ENCODE measurements at places on chromosomes 1 and 21.
A peak's percentile ranks its signal among the peaks of the same experiment; 100 is the strongest.

GRCh38 chr1:34870395-34870794, 10.8 kb upstream of the SMIM12 start:
- no peak for DNase-seq

- no peak for DNase-seq
These were observed 63.1 kb upstream of the GPR88 start for GRCh38 chr1:100474834-100475233.

DNA sequence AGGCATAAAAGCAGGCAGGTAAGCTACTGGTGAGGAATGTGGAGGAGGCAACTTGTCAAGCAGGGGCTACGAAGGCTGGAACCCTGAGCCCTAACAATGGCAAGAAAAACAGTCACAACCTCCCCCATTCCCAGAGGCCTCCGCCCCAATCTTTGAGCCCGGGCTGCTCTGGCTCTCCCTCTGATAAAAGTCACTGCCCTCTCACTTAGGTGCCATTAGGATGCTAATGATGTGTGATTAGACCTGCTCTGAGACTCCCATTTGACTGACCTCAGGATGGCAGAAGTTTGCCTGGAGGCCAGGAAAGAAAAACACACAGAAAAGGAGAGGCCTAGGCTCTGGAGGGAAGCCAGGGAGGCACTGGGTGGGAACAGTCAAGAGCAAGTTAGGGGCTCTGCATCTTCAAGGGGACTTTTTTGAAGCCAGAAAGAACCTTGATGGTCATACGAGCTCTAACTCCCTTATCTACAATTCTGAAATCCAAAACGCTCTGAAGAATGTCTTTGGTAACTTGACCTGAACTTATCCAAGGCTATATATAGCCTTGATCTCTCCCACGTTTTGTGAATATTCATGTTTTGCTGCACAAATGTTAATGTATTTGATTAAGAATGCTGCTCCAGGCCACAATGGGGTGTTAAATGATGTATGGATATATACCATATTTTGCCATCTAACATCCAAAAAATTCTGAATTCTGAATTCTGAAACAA, 98.9 kb downstream of the TRABD2B start:
- no peak for DNase-seq

DNA sequence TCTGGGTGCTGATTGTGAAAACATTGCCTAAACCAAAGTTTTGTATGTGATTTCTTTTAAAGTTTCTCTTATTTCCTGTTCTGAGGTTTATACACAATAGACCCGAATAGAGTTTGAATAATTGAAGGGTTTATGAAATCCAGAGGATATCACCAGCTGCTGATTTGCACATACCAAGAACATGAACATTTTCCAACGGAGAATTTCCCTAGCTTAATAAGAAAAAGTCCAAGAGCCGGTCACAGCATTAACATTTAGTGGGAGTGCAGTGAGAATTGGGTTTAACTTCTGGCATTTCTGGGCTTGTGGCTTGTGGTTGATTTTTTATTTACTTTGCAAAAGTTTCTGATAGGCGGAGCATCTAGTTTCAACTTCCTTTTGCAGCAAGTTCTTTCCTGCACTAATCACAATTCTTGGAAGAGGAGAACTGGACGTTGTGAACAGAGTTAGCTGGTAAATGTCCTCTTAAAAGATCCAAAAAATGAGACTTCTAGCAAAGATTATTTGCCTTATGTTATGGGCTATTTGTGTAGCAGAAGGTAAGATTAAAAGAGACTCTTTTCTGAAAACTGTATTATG, at the start of gene CFH:
CFH (plus strand) TSS at position 407 of the 579 bp plus-strand sequence; CDS start at position 482, 75 bp downstream.
- DNase-seq, result peak; percentile 29

DNA sequence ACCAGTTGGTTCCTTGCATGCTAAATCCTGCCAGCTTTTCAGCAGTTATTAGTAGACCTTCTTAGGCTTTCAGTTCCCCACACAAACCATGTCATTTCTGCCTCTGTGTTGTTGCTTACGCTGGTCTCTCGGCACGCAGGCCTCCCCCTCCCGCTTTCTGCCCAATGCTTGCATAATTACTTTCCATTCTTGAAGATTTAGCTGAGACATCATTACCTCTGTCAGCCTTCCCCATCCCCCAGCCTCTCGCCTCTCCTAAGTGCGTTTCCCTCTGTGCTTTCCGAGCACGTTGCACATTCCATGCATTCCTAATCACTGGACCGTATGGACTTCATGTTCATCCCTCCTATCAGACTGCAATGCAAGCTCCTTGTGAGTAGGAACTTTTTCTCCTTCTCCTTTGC, 26.8 kb downstream of the TSHB start:
- no peak for DNase-seq

- peak; percentile 79 for DNase-seq
These were observed 721 bp downstream of the PBXIP1 start for GRCh38 chr1:154955039-154955717.

DNA sequence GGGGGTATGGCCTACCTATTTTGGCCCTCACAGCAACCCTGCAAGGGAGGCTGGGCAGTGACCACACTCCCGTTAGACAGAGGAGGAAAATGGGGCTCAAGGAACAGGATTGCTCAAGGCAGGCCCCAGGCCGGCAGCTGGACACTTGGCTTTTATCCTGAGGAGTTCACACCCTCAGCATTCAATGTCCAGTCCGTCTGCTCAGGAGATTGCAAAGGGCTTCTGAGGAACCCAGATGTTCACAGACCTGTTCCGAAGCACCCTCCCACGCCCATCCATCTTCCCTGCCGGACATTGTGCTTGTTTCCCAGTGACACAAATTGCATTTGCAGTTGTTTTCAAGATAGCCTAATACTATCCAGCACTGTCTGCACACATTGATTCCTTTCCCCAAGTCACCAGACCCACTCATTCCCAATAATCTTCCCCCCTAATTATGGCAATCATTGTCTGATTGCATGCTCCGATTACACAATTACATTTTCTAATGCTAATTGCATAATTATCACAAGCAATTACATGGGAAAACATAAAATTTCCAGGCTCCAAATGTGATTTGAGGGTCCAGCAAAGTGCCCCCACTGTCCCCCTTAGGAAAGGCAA, 4.3 kb upstream of the UBL4B start:
- no peak for DNase-seq

- DNase-seq, result peak; percentile 9
These were observed 34.1 kb upstream of the GPR52 start for GRCh38 chr1:174413632-174414031.

GRCh38 chr1:64755361-64755760, 10.5 kb downstream of the RAVER2 start:
- DNase-seq, result no peak

DNA sequence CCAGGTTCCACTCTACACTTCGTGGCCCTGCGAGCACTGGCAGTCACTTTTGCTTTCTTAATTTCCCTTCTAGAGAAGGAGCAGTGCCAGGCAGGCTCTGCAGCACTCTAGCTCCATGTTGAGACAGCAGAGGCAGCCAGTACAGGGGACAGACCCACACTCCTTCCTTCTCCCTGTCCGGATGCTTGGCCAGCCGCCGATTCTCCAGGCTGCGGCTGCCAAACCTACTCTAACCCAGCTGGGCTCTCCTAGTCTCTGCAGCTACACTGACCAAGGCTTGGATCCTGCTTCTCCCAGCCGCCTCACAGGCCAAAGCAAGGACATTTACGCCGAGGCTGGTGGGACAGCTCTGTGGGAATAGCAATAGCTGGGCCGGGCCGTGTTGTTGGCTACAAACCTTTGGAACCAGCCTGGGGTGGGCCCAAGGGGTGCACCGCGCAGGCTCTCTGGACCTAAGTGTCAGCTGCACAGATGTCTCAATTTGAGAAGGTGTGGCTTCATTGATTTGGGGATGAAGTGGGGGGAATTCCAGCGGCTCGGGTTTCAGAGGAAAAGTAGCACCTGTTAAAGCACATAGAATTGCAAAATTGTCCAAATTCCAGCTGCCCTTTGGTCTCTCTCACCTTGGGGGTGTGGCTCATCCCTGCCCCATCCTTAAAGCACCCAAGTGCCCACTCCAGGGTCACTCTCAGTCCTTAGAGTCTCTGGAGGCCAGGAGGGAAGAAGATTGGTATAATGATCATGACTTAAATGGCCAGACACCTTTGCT, 3.2 kb downstream of the BARHL2 start:
- DNase-seq, result no peak

DNA sequence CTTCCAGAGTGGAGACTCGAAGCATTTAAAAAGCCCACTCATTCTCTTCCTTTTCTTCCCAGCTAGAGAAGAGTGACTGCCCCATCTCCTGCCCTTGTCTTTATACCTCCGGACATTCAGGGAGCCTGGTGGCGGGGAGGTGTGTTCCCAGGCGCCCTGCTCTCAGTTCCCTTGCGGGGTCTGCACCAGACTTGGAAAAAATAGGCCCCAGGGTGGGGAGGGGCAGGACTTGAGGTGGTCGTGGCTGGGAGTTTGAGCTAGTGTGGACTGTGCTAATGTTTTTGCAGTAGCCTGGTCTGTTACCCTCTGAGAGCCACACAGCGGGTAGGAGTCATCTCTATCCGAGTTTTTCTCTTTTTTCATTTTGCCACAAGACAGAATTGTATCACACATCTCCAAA, 139.1 kb downstream of the PEX14 start:
- DNase-seq, result no peak

DNA sequence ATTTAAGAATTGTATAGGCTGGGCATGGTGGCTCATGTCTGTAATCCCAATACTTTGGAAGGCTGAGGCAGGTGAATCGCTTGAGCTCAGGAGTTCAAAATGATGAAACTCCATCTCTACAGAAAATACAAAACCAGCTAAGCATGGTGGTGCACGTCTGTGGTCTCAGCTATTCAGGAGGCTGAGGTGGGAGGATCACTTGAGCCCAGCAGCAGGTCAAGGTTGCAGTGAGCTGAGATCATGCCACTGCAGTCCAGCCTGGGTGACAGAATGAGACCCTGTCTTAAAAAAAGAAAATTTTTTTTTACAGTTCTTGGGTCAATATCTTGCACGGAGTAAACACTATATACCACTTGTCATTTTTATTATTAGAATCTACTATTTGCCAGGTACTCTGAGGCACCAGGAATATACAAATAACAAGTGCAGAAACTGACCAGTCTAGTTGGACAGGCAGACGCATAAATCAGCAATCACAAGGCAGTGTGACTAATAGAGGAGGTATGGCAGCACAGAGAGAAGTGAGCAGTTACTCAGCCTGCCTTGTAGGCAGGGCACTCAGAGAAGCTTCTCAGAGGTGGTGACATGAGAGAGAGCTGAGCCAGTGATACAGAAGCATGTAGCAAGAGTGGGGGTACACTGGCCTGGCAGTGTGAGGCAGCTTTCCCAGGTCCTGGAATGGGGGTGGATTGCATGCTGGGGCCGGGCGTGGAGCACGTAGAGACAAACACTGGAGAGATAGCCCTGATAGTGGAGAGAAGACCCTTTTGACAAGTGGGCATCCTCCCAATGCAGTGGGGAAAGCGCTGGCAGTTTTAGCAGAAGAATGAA, 8.0 kb downstream of the PHLDA3 start:
- DNase-seq, result no peak

DNA sequence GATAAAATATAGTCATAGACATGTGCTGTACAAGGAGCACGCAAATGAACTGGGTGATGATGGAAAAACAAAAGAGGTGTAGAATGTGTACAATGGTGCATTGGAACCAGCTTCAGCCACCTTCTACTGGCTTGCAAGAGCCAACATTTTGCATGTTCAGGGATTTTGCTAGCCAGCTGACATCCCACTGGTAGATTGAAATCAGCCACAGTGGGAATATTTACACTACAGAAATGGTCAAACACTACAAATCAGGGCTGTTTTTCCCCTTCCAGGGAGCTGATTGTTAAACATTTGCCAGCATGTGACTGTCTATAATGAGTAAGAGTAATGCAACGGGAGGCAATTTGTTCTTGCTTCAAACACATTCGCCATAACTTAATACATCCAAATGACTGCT, 23.2 kb downstream of the PMVK start:
- DNase-seq, result no peak

GRCh38 chr1:224377676-224378006, 21.0 kb downstream of the CNIH4 start:
- DNase-seq, result no peak

- no peak for DNase-seq
These were observed 283.6 kb upstream of the USP25 start for GRCh38 chr21:15446223-15446622.

DNA sequence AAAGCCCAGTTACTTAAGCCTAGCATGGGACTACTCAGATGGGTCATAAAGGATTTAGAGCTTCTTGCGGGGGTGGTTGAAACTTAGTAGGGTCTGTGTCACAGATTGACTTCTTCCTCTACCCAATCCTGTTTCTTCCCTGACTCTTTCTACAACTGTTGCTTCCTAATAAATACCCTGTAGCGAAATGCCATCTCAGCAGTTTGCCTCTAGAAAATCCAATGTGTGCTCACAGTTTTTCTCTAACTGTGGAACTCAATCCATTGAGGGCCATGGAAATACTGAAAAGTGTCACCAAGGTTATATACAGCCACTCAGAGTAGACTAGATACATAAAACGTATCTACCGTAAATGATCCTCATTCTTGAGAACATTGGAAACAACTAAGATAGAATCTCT, 217.7 kb downstream of the COL24A1 start:
- no peak for DNase-seq

- no peak for DNase-seq
These were observed 39.3 kb downstream of the SPAG17 start for GRCh38 chr1:118145721-118146120.

DNA sequence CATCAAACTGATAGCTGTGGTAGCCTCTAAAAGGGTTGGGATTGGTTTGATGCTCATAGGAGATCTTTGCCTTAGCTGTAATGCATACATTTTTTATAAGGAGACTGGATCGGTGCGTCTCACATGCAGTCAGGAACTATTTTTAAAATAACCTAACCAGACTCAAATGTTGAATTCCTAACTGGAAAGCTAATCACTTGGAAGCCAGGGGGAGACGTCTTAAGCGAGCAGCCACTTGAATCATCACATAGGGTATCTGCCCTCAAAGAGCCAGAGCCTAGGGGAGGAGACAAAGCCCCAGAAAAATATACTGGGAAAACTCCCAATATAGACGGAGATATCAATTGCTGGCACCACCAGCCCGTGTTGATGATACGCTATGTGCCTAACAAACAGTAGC, 61.7 kb upstream of the PUM1 start:
- DNase-seq, result no peak

DNA sequence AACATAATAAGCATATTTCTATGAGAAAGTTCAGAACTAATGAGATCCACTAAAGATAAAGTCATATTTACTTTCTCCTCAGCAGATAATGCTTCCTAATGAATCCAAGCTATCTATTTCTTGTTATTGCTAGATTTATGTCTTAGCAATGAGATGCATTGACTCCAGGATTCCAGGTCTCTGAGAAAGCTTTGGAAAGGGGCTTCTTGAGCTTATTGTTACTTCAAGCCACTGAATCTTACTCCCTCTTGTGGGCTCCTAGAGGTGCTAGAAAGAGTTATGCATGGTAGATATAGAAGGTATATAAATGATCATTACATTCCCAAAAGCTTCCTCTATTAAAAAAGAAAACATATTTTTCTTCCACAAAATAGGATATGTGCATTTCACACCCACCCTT, 246.4 kb upstream of the ADAMTS5 start:
- no peak for DNase-seq

- no peak for DNase-seq
These were observed 97.0 kb downstream of the OBSCN start for GRCh38 chr1:228304766-228305395.

GRCh38 chr1:24018611-24019580, 38.8 kb upstream of the SRSF10 start:
- DNase-seq, result no peak
